ENCODE measurements at places on chromosomes 6 and 20. TPM values are rescaled to one million over a fixed set of nuclear protein-coding genes. Genes with fewer than 3 reads are reported as not detected.

DNA sequence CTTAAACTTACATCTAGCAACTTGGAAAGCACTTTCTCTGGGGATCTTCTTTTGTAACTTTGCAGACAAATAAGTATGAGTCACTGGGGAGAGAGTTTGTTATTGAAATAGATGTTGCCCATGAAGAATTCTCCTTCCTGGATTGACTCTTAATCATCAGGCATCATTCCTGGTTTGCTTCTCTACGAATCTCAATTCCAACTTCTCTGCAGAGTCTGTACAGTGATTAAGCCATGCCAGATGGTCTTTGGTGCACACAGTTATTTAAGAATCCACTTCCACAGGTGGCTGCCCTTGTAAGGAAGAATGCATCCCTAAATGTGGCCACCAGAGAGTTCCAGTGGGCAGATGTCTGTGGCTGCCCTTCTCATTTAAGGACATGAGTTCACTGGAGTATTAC is 25.7 kb downstream of the MYCT1 start:
- peaks cover 20% of the 10 kb centered on the region for H3K27me3 ChIP-seq
- peaks cover 7% of the 10 kb centered on the region for H3K4me1 ChIP-seq
- no peak overlapping the region for H3K27ac ChIP-seq

DNA sequence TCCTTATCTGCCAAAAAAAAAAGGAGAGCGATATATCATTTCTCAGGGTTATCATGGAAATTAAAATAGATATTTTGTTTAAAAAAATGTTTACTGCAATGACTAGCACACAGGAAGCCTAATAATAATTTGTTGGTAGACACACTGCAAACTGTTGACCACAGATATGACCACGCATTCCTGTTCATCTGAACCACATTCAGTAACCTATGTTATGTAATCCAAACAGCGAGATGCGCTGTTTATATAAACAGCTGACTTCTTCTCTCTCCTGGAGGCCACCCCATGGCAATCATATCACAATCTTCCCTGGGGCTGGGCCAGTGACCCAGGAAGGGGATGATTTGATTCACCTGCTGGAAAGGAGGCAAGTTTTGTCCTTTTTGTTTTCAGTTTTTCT is 129.3 kb upstream of the UST start:
- H3K27ac ChIP-seq: no peak overlapping the region
- H3K36me3 ChIP-seq: no peaks in the 10 kb centered on the region
- peak; percentile 43 for DNase-seq
- no peak overlapping the region for H3K4me3 ChIP-seq

DNA sequence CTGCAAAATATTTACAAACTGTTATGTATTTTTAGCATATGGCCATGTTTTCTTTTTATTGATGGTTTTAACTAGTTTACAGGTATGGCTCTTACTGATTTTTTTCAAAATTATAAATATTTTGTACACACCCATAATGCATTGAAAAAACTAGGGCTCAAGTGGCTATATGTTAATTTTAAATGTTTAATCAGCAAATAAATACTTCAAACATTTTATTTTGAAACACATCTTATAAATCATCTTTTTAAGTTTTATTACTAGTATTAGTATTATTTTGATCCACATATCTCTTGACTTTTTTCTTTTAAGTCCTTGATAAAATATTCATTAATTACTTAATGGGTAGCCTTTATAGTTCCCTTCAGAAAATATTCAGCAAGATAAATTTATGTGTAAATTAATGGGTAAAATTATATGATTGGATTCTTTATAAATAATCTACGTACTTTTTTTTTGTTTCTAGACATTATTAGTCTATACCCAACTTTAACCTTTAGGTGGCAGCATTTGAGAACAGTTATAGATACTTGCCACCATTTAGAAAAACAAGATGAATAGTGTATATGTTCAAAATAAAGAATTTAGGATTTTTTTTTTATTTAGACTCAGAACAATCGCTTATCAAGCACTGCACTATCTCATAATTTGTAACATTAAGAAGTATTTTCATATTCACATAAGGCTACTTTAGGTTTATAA is 241.9 kb downstream of the ADGRB3 start:
- no peak overlapping the region for H3K27ac ChIP-seq
- H3K36me3 ChIP-seq: no peaks in the 10 kb centered on the region
- DNase-seq: peak; percentile 22
- no peak overlapping the region for H3K4me3 ChIP-seq

DNA sequence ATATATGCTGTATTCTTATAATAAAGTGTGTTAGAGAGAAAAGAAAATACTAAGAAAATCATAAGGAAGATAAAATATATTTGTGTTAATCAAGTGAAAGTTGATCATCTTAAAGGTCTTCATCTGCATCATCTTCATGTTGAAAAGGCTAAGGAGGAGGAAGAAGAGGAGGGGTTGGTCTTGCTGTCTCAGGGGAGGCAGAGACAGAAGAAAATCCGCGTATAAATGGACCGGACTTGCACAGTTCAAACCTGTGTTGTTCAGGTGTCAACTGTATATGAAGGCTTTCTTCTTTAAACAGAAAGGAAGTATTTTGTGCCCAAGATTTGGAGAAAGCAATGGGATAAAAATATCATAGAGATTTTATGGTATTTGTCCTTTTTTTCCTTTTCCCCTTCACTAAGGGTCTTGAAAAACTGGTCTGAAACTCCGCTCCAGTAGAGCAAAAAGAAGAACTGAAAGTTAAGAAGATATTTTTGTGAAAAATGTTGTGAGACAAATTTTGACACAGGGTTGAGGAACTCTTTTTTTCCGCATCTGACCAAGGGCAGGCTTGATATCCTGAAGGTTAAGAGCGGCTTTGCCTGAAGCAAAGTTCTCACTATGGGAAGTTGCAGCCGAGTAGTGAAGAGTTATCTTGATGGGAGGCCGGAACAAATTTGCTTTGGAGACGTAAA is 350.7 kb downstream of the LAMA2 start:
- no peaks in the 10 kb centered on the region for H3K36me3 ChIP-seq
- H3K4me1 ChIP-seq: no peaks in the 10 kb centered on the region
- no peak overlapping the region for H3K4me3 ChIP-seq
- no peak overlapping the region for H3K27ac ChIP-seq

DNA sequence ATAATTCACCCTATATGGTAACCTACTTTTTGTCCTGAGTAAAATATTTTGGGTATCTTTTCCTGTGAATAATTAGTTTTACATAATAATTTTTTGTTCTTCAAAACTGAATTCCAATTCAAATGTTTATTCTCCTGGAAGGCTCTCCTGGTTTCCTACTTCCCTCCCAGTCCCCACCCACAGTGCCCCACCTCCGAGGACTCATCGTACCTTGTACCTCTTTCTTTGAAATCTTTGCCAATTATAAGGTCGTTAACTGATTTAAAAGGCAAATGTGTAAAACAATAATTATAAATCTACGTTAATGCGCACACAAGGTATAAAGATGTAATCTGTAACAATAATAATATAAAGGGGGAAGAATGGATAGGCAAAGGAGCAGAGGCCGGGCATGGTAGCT is 40.5 kb upstream of the VEGFA start:
- no peak overlapping the region for H3K27ac ChIP-seq
- H3K36me3 ChIP-seq: no peaks in the 10 kb centered on the region
- peaks cover 25% of the 10 kb centered on the region for H3K4me1 ChIP-seq

GRCh38 chr6:69816026-69816425 is 19.2 kb upstream of the LMBRD1 start:
- no peak overlapping the region for H3K27ac ChIP-seq
- H3K36me3 ChIP-seq: no peaks in the 10 kb centered on the region
- no peak overlapping the region for H3K4me3 ChIP-seq
- H3K4me1 ChIP-seq: no peaks in the 10 kb centered on the region
- no peak for DNase-seq

The BPIFB4 gene
- not detected for total RNA-seq

DNA sequence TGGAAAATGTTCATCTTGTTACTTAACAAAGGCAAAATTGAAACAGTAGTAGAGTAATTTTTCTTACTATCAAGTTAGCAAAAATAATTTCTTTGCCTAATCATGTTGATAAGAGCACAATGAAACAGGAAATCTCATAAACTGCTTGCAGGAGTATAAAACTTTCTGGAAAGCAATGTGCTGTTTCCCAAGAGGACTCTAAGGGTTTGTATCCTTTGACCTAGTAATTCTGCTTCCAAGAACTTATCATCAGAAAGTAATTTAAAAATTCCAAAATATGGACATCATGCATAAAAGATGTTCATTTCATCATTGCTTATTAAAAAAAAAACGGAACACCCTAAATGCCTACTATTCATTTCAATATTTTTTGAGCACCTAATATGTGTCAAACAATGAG is 46.1 kb upstream of the TNFAIP3 start:
- no peak overlapping the region for H3K4me3 ChIP-seq
- H3K27me3 ChIP-seq: no peaks in the 10 kb centered on the region
- DNase-seq: no peak
- H3K4me1 ChIP-seq: peaks cover 14% of the 10 kb centered on the region

The MATN4 gene
- total RNA-seq: not detected

GRCh38 chr20:40741507-40742106 is 52.6 kb upstream of the MAFB start:
- DNase-seq: peak; percentile 69
- H3K4me1 ChIP-seq: no peaks in the 10 kb centered on the region
- H3K27me3 ChIP-seq: peaks cover 14% of the 10 kb centered on the region
- no peak overlapping the region for H3K4me3 ChIP-seq
- no peak overlapping the region for H3K27ac ChIP-seq
- no peaks in the 10 kb centered on the region for H3K36me3 ChIP-seq

The TBXT gene
- total RNA-seq: not detected

DNA sequence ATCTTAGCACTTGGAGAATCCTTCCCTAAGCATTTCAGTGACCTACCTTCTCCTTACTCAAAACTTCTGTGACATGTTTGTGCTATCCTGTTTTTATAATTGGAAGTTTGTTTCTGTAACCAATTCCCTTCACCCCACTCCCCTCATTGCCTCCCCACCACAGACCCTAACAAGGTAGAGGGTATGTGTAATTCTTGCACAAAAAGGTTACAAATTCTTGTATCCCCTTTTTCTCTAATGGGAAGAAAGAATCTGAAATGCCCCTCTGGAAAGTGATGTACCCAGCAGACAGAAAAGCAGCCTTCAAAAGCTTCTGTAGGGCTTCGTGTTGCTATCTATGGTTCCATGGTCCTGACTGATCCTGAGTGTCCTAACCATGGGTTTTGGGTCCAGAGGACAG is 111.7 kb upstream of the TMEM170B start:
- no peaks in the 10 kb centered on the region for H3K27me3 ChIP-seq
- peaks cover 19% of the 10 kb centered on the region for H3K4me1 ChIP-seq
- DNase-seq: no peak

The WFDC2 gene
- not detected for total RNA-seq

- DNase-seq: peak; percentile 95
- peaks cover 5% of the 10 kb centered on the region for H3K36me3 ChIP-seq
- peak overlapping the region; percentile 4 for H3K27ac ChIP-seq
- H3K4me1 ChIP-seq: peaks cover 33% of the 10 kb centered on the region
Observed at GRCh38 chr6:11317885-11318771, 85.7 kb upstream of the NEDD9 start.

DNA sequence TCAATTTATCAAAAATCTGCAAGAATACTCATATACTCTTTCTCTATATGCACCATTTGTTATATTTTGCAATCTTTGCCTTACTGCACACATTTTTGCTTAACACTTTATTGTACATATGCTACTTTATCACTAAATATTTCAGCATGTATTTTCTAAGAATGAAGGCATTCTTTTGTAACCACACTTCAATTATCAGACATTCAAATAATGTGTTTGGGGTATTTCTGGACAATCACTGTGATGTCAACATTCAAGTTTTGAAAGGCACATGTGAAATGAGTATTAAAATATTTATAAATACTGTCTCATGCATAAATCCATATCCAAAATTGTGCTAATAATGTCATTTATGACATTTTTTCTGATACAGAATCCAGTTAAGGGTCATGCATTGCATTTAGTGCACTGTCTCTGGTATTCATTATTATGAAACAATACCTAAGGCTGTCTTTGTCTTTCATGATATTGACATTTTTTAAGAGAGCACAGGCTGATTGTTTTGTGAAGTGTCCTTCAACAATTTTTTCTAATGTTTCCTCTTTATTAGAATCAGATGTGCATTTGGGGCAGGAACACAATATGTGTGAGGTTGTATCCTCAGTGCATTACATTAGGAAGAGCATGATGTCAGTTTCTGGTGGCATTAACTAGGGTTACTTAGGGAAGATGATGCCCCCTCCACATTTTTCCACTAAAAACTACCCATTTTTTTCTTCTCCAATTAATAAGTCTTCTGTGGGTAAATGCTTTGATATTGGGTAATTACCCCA is 105.7 kb downstream of the MTFR2 start:
- H3K36me3 ChIP-seq: no peaks in the 10 kb centered on the region
- H3K4me3 ChIP-seq: no peak overlapping the region
- no peaks in the 10 kb centered on the region for H3K4me1 ChIP-seq
- H3K27me3 ChIP-seq: no peaks in the 10 kb centered on the region
- H3K27ac ChIP-seq: no peak overlapping the region

GRCh38 chr20:51470907-51471411 is 71.6 kb downstream of the NFATC2 start:
- peaks cover 21% of the 10 kb centered on the region for H3K27me3 ChIP-seq
- no peaks in the 10 kb centered on the region for H3K4me1 ChIP-seq
- no peaks in the 10 kb centered on the region for H3K36me3 ChIP-seq
- no peak for DNase-seq
- no peak overlapping the region for H3K4me3 ChIP-seq
- no peak overlapping the region for H3K27ac ChIP-seq

DNA sequence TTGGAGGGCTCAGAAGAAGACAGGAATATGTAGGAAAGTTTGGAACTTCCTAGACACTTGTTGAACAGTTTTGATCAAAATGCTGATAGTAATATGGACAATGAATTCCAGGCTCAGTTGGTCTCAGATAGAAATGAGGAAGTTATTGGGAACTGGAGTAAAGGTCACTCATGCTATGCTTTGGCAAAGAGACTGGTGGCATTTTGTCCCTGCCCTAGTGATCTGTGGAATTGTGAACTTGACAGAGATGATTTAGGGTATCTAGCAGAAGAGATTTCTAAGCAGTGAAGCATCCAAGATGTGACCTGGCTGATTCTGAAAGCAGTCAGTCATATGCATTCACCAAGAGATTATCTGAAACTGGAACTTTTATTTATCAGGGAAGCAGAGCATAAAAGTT is 45.1 kb downstream of the FRK start:
- peaks cover 48% of the 10 kb centered on the region for H3K4me1 ChIP-seq
- H3K36me3 ChIP-seq: no peaks in the 10 kb centered on the region
- H3K27me3 ChIP-seq: no peaks in the 10 kb centered on the region
- no peak for DNase-seq

DNA sequence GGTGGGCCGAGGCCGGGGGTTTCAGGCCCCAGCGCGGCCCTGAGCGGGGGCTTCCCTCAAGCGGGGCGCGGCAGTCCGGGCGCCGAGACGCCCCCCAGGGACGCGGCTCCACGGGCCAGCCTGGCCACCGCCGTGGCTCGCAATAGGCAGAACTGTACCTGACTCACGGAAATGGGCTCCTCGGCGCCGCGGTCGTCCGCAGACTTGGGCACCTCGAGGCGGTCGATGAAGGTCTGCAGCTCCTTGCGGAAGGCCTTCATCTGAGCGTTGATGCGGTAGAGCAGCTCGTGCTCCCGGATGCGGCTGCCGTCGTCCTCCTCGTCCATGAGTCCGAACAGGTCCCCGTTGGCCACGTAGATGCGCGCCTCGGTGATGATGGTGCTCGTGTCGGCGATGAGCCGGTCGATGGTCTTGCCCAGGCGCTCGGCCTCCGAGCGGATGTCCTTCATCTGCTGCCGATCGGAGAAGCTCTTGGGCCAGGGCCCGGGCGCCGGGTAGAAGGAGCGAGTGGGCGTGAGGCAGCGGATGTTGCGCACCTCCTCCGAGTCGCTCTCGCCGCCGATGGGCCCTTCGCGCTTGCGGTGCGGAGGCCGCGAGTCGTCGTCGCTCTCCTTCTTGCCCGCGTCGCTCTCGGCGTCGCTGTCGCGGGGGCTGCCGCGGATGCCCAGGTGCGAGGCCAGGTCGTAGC is 16.1 kb upstream of the KIAA0408 start:
- H3K27ac ChIP-seq: no peak overlapping the region
- H3K4me1 ChIP-seq: no peaks in the 10 kb centered on the region
- no peak overlapping the region for H3K4me3 ChIP-seq
- DNase-seq: no peak
- no peaks in the 10 kb centered on the region for H3K27me3 ChIP-seq
